Mesenteric fat pad (tissue), 1 donor: ENCODE measurements at places on chromosomes 4 and X.

- DNase-seq: no peak
Observed at GRCh38 chr4:151524610-151525009, 115.6 kb downstream of the FHIP1A start.

DNA sequence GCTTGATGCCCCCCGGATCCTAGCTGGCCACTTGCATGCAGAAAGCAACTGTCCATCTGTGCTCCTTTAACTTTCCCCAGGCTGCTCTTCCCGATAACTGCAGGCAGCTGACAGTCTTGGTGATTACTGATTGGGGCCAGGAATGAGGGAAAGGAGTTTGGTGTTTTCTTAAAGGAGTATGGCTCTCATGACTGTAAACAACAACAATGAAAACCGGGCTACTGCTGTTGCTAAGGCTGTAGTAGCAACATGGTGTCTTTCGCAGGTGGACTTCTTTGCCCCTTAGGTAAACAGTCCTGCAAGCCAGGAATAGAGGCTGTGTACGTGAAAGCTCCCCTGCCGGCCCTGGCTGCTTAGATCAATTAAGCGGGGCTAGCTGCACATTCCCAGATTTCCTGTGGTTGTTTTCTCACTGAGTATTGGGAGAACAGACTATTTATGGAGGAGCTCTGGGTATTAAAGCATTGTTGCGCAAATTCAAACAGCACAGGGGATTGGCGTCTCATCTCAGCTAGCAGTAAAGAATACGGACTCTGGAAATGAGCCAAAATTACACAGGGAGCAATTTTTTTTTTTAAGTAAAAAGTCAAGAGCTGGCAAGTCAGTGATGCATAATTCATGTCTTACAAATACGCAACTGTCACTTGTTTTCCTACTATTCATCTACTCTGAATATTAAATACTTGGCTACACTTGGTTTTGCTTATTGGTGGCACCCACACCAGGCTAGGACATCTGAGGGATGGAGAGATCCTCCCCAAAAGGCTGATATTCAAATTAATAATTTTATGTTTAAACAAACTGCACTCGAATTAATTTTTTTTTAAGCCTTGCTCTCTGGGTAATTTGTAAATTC lies 61.6 kb upstream of the NAP1L5 start:
- no peak for DNase-seq

DNA sequence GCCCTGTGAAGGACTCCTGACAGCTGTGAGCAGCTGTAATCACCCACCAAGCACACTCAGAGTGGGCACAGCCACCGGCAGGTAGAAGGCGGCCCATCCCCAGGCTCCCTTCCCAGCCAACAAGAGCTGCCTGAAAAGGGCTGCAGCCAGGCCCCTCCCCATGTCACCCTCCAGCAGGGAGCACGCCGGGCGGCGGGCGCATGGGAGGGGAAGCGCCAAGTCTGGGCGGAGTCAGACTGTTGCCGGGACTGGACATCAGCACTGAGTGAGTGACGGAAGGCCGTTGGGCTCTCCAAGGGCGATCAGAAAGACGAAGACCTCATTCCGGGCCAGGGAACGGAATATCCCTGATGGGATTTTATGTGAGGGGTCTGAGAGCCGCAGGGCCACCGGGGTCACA lies 82.1 kb downstream of the PPP2R2C start:
- no peak for DNase-seq

DNA sequence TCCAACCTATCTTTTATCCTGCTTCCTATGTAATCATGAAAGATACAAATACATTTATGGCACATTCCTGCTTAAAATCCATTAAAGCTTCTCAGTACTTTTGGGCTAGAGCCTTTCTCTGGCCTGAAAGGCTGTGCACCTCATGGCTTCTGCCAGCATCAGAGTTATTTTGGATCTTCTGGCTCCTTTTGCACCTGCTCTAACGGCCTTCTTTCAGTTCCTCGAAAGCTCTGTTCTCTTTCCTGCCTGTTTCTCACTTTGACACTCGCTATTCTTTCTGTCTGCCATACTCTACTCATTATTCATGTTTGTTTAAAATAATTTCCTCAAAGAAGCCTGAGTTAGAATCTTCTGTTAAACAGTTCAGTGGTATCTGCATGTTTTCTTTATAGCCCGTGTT lies 86.0 kb downstream of the LRP2BP start:
- no peak for DNase-seq
